ENCODE measurements at places on chromosomes 4 and X.

DNA sequence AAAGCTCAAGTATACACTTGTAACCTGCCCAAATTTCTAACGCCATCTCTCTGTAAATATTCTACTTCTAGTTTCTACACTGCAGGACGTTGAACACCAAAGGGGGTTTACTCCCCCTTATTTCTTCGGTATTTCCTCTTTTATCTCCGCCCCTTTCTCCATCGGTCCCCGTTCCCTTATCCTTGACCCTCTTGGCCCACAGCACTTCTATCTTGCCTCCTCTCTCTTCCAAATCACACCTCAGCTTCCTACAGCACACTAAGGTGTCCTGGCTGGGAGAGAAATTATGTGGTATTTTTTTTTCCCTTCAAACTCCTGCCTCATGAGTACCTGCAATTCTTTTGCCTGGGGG lies 715 bp downstream of the ZMAT1 start:
- no peak for DNase-seq

- DNase-seq: no peak
Measured at GRCh38 chrX:20609916-20610415, 343.3 kb upstream of the RPS6KA3 start.

DNA sequence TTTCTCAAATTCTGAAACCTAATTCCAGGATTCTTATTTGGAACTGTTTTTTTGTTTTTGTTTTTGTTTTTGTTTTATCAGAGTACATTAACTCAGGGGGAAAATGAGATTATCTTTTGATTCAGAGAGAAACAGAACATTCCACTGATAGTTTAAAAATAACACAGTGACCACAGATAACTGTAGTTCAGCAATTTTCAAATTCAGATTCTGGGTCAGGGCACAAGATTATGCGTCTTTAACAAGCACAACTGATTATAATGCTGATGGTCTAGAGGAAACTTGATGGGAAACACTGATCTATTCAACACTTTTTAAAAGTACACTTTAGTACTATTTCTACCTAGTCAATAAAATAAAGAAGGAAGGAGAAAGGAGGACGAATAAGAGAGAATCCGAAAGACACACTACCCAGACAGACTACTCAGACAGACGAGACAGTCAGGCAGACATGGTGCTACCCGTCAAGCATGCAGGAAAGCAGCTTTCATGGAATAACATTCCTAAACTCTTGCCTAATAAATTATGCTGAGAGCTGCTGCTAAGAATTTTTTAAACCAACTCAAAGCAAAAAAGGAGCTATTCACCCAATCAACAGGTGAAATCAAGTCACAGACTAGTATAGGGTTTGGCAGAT lies 59.0 kb downstream of the APBB2 start:
- DNase-seq: no peak

DNA sequence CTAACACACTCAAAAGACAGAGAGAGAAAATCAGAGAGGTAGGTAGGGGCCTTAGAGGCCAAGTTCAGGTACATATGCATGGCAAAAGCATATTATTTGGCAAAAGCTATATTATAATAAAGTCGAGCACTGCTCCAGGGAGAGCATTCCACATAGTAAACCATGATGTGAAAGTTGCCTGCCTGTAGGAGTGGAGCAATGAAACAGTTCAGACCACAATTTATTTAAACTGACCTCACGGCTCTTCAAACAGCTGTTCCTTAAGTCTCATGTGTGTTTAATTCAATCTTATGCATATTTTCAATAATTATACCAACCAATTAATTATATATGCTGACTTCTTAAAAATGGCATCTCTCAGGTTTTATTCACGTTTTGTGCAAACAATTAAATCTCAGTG lies 3.3 kb downstream of the RFC1 start:
- no peak for DNase-seq

GRCh38 chrX:2576793-2577192 lies 76.0 kb upstream of the DHRSX start:
- no peak for DNase-seq

- DNase-seq: no peak
Measured at GRCh38 chr4:28469886-28470285, 1609.2 kb downstream of the STIM2 start.

- DNase-seq: no peak
Measured at GRCh38 chr4:76306882-76307659, 538 bp downstream of the STBD1 start.

GRCh38 chr4:62871078-62871477 lies 1538.2 kb downstream of the TECRL start:
- no peak for DNase-seq

- no peak for DNase-seq
Measured at GRCh38 chrX:150203248-150203645, 159.9 kb upstream of the MAMLD1 start.

- no peak for DNase-seq
Measured at GRCh38 chr4:113684534-113685091, 76.9 kb downstream of the CAMK2D start.

GRCh38 chr4:152316969-152317368 lies 218.9 kb downstream of the FBXW7 start:
- no peak for DNase-seq

- no peak for DNase-seq
Measured at GRCh38 chr4:184784628-184785257, 41.0 kb downstream of the ACSL1 start.

DNA sequence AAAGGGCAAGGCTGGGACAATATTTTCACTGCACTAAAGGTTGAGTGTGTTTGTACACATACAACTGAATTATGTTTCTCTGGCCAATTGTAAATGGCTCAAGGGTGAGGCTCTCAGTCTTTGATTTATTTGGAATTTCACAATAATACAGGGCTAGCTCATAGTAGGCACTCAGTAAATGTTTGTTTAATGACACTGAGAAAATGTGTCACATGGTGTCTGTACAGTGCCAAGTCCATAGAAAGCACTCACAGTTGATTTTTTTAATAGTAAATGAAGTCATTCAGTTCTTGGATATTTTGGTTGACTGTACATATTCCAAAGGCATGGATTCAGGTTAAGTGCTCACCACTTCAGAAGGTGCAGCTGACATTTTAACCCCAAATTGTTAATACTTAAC lies 176.4 kb downstream of the IL1RAPL2 start:
- DNase-seq: no peak

- DNase-seq: no peak
Measured at GRCh38 chr4:55409468-55410171, 13.9 kb downstream of the TMEM165 start.
